ENCODE measurements at places on chromosomes 7 and 10.

GRCh38 chr7:132751244-132751647 lies 175.0 kb upstream of the PLXNA4 start:
- no peak for DNase-seq

DNA sequence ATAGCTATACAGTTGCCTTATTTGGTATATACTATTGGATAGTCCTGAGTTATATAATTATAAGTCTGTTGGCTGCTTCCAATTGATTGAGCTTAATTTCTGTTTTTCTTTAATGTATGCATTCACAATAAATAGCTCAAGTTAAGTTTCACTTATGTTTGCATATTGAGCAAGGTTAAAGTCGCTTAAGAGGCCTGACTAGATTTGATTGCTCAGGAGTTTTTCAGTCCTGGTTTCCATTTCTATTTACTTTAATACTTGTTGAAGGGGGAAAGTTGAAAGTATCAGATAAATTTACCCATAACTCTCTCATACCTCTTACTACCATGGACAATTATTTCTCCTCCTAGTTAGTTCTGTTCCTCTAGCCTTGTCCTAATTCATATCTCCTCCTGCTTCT lies 294.7 kb downstream of the ARL4A start:
- no peak for DNase-seq

GRCh38 chr7:33248671-33249070 lies 119.3 kb downstream of the BBS9 start:
- no peak for DNase-seq

- no peak for DNase-seq
Measured at GRCh38 chr7:47544416-47544815, 37.5 kb downstream of the TNS3 start.

DNA sequence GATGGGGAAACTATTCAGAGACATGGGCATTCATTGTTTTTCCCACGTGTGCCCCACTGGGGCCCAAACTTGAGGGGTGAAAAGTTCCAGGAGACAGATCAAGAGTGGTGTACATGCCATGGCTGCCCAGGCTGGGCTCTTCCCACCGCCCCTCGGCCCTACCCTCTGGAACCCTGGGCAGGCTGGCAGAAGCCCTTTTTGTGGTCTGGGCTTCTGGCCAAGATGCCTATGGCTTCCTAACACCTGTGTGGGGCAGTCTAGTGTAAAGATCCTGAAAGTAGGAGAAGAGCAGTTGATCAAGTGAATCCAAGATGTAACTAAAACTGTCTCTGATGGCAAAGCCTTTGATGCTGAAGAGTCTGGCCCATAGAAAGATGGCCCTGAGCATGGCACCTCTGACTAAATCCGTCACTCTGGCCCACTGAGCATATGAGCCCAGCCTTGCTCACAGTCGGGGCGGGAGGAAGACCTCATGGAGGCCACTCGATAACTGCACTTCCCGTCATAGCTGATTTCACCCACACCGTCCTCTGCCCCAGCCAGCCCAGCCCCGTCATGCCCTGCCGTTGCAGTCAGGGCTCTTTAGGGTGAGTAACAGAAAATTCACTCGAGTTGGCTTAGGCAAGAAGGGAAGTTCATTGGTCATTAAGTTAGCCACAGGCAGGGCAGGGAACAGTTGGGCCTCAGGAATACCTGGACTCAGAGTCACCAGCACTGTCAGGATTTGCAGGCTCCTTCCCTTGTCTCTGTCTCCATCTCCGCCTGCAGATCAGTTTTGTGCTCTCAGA lies 37.9 kb upstream of the MTPAP start:
- no peak for DNase-seq

GRCh38 chr7:7795203-7795602 lies 76.8 kb upstream of the RPA3 start:
- no peak for DNase-seq

- no peak for DNase-seq
Measured at GRCh38 chr10:88592906-88593305, 6.3 kb downstream of the LIPJ start.

GRCh38 chr7:150797661-150798060 lies 2.5 kb downstream of the TMEM176B start:
- no peak for DNase-seq

GRCh38 chr10:117549100-117549585 lies 6.6 kb downstream of the EMX2 start:
- DNase-seq, result no peak

DNA sequence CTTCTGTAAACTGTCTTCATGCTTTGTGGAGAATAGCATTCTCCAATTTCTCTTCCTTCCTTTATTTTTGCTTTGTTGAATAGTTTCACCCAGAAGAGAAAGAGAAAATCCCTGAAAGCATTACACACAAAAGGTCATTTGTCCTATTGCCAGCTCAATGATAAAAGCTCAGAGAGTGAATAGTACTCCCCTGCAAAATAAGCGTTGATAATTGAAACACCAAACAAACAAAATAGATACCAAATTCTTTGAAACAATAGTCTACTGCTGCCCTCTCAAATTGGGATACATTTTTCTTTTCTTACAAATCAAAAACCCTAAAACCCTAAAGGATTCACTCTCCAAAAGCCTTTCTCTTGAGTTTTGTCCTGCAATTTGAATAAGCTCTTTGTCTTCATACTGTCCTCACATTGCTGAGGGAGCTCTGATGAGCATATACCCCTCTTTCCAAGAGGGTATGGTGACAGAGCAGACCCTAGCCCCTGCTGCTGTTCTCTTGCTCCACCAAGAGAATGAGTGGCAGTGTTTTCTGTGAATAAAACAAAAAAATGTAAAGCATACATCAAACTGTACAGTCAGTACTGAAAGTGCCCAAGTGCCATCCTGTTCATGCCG lies 134.4 kb downstream of the CSTF2T start:
- DNase-seq, result no peak

DNA sequence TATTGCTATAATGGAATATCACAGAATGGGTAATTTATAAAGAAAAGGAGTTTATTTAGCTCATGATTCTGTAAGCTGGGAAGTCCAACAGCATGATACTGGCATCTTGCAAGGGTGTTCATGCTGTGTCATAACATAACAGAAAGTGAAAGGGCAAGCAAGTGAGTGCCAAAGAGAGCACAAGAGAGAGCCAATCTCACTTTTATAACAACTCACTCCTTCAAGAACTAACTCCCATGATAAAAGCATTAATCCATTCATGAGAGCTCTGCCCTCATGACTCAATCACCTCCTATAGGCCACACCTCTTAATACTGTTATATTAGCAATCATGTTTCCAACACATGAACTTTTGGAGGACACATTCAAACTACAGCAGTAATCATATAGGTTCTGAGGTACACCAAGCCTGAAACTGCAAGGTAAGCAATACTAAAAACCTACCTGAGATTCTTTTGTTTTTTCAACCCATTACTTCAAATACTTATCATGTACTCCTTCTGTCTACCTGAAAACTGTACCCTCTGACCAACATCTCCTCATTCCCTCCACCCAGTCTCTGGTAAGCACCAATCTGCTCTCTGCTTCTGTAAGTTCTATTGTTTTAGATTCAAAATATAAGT lies 219.7 kb downstream of the MTERF1 start:
- DNase-seq, result no peak

DNA sequence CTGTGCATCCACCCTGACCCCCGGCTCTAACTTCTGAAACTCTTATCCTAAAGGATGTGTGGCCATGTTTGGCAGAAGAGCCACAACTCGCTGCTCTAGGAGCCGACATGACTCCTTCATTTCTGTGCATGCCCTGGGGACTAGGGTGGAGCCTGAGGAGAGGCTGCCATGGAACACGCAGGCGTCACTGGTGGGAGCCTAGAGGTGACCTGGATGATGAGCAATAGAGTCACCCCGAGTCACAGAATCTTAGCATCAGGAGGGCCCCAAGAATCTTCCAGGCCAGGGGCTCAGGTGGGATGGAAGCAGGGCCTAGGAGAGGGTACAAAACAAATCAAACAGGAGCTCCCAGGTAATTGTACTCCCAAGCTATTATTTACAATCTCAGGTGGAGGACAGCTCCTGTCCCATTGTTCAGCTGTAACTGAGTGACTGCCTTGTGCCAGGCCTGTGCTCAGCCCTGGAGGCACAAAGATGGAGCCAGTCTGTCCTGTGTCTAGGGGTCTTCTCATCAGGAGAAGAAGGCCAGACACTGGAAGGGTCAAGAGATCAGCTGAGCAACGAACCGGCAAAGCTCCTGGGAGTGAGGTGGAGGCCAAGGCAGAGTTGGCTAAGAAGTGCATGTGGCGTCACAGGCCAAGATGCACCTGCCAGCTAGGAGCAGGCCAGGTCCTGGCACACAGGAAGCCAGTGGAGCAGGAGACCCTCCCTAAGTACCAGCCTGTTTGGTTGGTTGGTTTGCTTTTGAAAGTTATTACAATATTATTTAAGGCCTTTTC lies 5.8 kb upstream of the ZNF22 start:
- no peak for DNase-seq

DNA sequence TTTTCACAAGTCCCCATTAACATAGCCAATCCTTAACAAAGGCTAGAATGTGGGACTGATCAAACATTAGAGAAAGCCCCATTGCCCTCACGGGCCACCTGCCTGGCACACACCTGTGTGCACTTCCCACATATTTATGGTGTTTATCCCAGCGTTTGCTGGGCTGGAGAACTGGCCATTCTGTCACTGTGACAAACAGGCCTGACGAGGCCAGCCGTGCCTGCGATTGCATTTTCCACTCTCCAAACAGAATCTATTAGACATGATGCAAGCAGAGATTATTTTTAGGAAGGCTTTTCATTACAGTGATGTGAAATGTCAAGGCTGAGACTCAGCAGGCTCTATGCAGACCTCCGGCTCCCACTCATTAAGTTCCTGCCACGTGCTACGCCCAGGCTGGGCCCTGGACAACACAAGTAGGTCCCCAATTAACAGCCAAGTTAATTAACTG lies 20.4 kb downstream of the PTPRN2 start:
- DNase-seq, result no peak

GRCh38 chr10:132875435-132875834 lies 66.9 kb downstream of the CFAP46 start:
- DNase-seq, result no peak

DNA sequence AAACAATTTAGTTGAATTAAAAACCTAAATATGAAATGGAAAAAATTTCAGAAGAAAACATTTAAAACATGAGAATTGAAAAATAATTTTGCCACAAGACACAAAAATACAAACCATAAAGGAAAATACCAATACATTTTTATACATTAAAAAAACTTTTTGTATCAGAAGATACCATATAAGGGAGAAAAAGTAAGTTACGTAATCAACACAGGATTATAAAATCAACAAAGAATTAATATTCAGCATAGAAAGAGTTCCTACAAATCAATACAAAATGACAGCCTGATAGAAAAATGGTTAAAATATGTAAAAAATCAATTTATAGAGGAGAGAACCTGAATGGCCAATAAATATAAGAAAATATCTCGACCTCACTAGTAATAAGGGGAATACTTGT lies 16.6 kb upstream of the SAMD9L start:
- no peak for DNase-seq

DNA sequence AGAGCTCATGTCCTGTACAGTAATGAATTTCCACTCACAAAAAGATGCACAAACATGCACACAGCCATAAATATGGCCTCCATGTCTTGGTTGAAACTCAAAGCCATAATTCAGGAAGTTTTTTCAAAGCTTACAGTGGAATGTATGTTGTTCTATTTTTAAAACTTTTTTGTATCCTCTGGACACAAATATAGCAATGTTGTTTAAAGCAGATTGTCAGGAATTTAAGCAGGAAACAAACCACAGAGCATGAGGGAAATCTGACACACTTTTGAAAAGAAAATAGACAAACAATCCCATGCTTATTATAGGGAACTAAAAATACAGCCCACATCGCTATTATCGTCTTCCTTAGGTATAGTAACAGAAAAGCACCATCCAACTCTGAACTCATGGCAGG lies 21.5 kb downstream of the LRRN3 start:
- DNase-seq, result no peak

DNA sequence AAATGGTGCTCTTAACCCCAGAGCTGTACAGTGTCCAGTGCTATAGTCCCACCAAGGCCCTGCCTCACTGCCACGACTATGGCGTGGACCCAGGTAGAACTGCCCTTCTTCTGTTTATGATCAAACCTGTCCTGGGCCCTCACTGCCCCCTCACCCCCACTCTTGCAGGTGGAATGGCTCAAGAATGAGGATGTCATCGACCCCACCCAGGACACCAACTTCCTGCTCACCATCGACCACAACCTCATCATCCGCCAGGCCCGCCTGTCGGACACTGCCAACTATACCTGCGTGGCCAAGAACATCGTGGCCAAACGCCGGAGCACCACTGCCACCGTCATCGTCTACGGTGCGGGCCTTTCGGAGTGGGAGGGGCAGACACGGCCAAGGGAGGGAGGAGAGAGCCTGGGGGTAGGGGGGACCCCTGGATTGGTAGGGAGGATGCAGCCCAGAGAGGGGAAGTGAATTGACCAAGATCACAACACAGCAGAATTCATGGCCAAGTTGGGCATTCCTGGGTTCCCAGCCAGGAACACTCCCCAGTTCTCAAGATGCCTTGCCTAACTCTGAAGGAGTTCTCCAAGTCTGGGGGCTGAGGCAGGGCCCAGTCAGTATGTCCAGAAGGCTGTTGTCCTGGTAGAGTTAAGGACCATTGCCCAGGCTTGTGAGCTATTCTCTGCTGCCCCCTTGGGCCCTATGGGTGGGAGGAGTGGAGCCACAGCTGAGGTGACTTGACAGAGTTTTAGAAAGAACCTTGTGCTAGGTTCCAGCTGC lies 32.4 kb upstream of the SLC29A3 start:
- DNase-seq, result no peak

- no peak for DNase-seq
Measured at GRCh38 chr10:31686599-31686998, 242.0 kb downstream of the ARHGAP12 start.

DNA sequence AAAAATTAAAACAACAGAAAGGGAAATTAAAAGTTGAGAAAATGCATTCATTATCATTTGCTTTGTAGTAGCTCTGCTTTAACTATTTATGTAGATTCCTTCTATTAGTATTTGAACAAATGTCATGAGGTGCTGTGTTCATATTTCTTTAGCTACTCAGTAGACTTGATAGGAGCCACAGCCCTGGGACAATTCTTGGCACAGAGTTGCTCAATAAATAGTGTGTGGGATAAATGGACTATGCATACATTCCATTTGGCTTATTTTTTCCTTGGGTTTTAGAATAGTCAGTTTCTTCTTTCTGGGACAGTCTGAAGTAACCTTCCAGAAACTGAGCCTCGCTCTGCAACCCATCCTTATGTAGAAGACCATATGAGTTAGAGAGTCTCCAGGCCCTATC lies 13.4 kb downstream of the RPP30 start:
- no peak for DNase-seq

DNA sequence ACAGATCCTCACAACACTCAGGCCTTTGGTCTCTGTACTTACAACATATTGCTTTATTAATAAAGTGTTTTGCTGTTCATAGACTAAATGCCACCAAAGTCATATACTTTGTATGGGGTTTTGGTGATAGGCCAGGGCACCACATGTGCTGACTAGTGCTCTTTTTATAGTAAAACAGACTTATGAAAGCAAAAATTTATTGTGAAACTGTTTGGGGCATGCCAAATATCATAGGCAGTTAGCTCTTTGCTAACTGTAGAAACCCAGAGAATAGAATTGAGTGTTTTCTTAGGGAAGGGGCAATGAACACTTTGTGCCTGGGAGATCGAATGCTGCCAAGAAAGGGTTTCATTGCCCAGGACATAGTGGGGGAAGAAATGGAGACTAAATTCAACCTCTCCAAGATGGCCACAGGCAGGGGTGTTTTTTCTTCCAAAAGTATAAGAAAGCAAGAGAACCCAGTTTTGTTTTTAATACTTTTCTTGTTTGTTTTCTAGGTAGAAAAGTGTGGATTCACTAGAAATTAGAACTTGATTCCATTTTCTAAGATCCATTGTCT lies 142.7 kb downstream of the TRIL start:
- DNase-seq, result no peak
